Esophagus squamous epithelium (tissue), 5 donors: ENCODE measurements at places on chromosomes 16 and 17.

DNA sequence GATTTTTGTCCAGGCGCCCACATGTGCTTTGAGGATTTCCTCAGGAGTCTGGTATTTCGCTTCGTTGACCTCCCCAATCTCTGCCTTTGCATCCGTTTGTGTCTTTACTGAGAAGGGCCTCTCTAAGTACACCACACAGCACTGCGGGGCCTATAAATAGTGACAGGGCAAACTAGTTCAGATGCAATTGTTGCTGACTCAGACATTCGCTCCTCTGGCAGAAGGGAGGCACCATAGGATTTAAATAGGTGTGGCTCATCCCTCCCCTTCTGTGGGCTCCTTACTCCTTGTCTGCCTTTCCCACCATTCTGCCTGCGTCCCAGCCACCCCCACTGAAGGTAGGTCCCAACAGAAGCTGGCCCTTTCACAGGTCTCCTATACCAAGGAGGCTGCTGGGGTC, 192.3 kb downstream of the SHISA9 start:
- DNase-seq: no peak

DNA sequence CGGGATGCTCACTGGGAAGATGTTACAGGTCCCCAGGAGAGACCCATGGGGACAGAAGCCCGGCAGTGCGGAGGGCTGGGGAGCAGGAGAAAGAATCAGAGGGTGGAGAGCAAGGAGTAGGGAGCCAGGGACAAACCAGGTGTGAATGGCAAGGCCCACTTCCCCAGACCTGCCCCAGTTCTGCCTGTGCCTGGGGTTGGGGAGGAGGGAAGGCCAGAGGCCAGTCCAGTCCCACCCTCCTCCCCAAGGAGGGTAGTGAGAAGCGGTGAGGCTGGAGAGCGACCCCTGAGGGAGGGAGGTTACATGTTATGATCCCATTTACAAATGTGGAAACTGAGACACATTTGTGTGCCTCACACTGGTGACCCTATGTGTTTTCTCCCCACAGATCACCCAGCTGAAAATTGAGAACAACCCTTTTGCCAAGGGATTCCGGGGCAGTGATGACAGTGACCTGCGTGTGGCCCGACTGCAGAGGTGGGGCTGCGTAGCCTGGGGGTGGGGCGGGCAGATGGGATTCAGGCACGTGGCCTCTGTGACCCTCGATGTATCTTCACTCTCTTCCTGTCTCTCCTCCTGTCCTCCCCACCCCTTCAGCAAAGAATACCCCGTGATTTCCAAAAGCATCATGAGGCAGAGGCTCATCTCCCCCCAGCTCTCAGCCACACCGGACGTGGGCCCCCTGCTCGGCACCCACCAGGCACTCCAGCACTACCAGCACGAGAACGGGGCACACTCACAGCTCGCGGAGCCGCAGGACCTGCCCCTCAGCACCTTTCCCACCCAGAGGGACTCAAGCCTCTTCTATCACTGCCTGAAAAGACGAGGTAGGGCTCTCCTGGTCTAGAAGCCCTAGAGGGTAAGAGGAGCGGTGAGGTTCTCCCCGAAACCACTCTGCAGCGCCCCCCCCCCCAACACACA, 27.5 kb downstream of the TBX4 start:
- DNase-seq: no peak

DNA sequence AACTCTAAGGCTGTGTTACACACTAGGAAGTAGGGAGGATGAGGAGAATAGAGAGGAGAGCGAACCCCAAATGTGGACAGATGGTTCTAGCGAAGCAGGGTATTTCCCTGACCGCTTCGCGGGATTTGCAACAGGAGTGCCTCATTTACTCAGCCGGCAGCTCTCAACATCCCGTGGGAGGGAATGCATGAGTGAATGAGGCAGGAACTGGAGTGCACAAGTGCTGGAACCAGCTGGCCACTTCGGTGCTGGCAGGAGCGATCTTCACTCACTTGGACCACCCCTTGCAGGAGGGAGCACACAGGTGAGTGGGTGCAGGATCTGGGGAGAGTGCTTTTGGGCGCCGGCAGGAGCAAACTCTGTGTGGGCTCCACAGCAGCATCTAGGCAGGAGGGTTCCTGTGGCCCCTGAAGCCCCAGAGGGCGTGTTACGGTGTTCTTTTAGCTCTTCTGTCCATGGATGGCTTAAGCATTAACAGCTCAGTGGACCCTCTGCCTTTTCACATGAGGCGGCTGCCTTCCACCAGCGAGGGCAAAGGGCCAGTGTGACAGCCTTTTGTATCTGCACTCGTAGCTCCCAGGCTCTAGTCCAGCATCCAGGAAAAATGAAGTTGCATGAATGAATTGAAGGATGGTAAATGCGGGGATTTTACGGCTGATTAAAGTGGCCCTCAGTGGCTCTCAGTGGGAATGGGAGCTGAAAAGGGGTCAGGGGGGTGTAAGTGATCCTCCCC, 17.4 kb upstream of the ZNHIT3 start:
- no peak for DNase-seq

DNA sequence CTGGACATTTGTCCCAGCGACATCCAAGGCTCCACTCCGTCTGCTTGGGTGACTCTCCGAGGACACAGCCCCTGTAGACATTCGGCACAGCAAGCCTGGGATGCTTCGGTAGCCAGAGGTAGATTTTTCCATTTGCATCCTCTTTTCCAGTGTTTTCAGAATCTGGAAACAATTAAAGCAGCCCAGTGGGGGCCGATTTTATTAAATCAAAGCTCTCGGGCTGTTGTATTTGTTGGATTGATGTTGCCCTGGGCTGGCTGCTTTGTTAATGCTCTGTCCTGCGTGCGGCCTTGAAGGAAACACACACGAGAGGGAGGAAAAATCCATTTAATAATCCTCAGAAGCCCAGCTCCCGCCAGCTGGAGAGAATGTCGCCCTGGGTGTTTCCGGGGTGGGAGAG, 158.1 kb upstream of the CIBAR2 start:
- DNase-seq: no peak

DNA sequence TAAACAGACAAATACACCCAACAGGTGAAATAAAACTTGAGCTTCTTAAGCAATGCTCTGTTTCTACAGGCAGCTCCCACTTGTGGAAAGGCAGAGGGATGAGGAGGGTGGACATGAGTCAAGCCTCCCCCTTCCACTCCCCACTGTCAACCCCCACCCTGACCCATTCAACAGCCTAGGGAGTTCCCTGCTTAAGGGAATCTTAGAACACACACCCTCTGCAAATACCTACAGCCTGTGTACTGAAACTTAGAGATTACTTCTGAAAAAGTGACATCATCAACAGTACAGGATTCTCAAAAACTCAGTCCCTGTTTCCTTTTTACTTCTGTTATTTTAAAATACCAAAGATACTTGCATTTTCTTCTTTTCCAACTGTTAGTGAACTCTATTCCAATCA, 345.4 kb downstream of the SOX9 start:
- DNase-seq: no peak

DNA sequence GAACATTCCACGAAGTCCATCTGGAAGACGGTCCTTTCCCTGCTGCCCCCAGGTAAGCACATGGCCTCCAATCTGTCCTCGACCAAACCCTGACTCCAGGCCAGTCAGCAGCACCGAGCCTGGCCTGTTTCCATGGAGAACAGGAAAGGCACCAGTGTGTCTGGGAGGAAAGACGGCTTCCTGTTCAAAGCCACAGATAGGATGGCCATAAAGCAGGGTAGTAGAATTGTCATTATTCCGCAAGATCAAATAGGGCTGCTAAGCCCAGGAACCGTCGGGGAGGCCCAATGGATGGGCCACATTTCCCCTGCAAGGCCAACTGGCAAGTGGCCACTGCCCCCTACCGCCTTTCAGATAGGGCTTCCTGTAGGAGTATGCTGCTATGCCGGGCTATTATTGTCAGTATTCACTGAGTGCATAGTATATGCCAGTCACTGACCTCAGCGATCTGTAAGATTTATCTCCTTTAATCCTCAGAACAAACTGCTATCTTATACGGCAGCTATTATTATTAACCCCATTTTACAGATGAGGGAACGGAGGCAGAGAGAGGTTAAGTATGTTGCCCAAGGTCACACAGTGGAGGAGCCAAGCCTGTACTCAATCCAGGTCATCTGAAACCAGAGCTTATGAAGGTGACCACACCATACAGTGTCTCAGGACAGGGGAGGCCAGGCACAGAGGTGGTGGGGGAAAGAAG, 23.0 kb upstream of the PLCG2 start:
- DNase-seq: no peak

- DNase-seq: no peak
These were observed 27.8 kb downstream of the AXIN1 start for GRCh38 chr16:324451-325334.

GRCh38 chr16:52492789-52493357, 54.1 kb downstream of the TOX3 start:
- no peak for DNase-seq

- no peak for DNase-seq
These were observed 17.2 kb upstream of the SLFN11 start for GRCh38 chr17:35390663-35391062.

DNA sequence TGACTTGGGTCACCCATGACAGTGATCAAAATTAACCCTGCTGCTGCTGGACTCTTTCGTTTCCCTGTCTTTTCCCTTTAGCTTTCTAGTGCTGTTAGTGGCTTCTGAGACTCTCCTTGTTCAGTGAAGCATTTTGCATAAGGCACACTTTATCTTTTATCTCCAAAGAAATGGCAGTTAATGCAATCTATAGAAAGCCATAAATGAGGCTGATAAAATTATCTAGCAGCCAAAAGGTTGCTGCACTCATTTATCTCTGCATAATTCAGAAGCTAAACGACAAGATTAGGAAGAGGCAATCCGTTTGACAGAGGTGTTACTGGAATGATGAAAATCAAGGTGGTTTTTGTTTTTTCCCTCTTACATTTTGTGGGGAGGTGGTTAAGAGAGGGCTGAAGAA, 1109.5 kb upstream of the EEF2KMT start:
- DNase-seq: no peak

GRCh38 chr17:46011711-46012505, 12.9 kb downstream of the STH start:
- DNase-seq: no peak

- no peak for DNase-seq
These were observed 3.7 kb downstream of the ELOB start for GRCh38 chr16:2773188-2773968.

GRCh38 chr17:74780443-74781238, 4.5 kb upstream of the NAT9 start:
- no peak for DNase-seq

- DNase-seq: no peak
These were observed 8.5 kb downstream of the ZFPM1 start for GRCh38 chr16:88461331-88462269.

DNA sequence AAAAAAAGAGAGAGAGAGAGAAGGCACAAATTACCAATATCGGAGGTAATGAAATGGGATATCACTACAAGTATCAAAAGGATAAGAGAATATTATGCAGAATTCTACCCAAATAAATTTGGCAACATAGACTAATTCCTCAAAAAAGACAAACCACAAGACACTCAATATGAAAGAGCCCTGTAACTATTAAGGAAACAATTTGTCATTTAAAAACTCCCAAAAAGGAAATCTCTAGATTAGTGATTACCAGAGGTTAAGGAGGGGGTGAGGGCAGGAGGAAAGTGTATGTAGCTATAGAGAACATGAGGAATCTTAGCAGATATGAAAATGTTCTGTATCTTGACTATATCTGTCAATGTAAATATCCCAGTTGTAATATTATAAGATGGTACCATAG, 54.0 kb downstream of the CFDP1 start:
- no peak for DNase-seq

GRCh38 chr16:83926726-83927397, 26.2 kb upstream of the OSGIN1 start:
- no peak for DNase-seq

DNA sequence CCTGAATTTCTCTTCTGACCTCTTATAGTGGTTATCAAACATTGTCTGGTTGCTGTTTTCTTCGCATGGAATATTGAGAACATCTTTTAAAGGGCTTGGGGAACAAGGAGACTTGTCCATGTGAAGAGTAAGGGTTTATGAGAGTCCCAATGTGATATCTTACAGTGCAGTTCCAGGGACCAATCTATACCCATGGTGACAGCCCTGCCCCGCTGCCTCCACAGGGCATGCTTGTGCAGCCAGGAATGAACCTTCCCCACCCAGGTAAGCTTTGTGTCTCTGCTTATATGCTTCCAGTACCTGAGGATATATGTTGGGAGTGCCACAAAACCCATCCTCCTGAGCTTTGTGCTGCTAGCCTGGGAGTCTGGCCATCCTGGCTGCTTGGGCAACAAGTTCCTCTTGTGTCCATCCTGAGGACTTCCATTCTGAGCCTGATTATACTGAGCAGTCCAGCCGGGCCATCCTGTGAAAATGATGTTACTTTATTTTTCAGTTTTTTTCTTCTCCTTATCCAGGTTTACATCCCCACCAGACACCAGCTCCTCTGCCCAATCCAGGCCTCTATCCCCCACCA, 9.5 kb upstream of the RAPGEFL1 start:
- DNase-seq: no peak

DNA sequence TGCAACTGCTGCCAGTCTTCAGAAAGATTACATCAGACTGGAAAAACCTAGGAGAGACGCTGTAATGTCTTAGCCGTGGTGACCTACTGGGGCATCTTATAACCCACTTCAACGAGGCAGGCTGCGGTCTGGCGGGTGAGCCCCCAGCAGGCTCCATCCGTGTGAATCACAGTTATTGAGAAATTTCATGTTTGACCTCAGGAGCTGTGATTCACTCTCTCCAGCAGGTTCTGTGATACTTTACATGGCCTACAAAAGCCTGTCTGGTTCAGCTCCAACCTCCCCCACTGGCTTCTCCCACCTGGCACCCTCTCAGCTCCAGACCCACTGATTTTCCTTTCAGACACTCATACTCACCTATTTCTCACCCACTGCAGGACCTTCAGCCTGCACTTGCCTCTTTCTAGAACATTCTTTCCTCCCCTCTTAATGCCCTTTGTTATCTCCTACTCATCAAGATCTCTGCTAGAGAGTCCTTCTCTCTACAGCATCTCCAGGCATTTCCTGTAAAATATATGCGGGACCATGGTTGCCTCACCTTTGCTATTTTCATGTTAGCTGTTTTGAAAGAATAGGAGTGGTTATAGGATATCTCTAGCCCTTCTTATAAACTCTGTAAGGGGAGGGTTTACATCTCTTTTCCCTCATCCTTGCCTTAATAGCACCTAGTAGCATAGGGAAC, 227.9 kb downstream of the MAF start:
- DNase-seq: no peak

GRCh38 chr17:39335704-39336223, 65.7 kb downstream of the FBXL20 start:
- no peak for DNase-seq

DNA sequence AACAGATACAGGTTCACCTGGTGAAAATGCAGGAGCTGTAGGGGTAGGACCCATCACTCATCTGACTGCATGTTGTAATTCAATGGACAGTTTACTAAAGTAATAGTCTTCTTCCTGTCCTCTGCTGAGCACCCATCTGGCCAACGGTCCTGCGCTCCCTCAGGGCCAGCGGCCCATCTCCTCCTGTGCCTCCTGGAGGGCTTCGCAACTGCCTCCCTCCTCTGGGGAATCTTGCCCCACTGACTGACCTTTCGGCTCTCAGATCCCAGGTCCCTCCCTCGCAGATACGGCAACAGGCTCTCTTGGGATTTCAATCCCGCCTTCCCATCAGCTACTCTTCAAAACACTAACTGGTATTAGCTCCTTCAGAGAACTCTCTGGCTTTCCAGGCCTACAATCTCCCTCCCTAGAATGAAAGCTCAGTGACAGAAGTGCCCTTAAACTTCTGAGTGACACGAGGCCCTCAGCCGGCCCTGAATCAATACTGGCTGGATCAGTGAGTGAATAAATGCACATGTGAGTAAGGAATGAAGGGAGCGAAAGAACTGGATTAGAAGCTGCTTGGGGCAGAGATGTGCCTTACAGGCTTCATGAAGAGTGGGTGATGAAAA, 1.3 kb downstream of the PEMT start:
- no peak for DNase-seq

- DNase-seq: no peak
These were observed 108.8 kb downstream of the SOCS1 start for GRCh38 chr16:11147033-11147753.
